ENCODE measurements at places on chromosomes 2 and 18. TPM values are rescaled to one million over a fixed set of nuclear protein-coding genes. Genes with fewer than 3 reads are reported as not detected.

The GDF7 gene
- total RNA-seq = not detected

The LONRF2 gene
- 0.10 TPM for total RNA-seq

The CSRNP3 gene
- 0.27 TPM for total RNA-seq

The EMILIN1 gene
- total RNA-seq = 0.17 TPM

The DQX1 gene
- not detected for total RNA-seq

The RPRM gene
- 0.34 TPM for total RNA-seq

The ACMSD gene
- total RNA-seq = not detected

The TBR1 gene
- not detected for total RNA-seq

The CD207 gene
- not detected for total RNA-seq

The RTN4 gene
- 249 TPM for total RNA-seq

The PCARE gene
- not detected for total RNA-seq

The ID2 gene
- 167 TPM for total RNA-seq

The AGXT gene
- total RNA-seq = not detected

GRCh38 chr18:42549596-42549995 is 565.9 kb downstream of the RIT2 start:
- peak; percentile 9 for DNase-seq

- DNase-seq = peak; percentile 85
Measured at GRCh38 chr2:201254081-201254730, 6.1 kb upstream of the CASP8 start.

DNA sequence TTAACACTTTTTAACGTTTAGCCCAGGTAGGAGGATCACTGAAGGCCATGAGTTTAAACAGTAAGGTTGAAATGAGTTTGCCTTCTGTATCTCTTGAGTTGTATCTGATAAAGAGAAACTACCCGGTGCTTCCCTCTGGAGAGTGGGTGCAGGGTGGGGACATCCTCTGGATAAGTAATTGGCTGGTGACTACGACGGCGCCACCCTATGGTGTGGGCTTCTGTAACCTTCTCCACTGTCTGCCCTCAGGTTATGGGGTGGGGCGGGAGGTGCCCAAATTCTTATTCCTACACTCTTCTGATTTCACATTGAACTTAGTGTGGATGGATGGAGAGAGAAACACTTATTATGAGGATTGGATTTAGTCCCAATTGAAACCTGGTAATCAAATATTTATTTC is 68.8 kb downstream of the LDLRAD4 start:
- DNase-seq = no peak

- no peak for DNase-seq
Measured at GRCh38 chr2:95539836-95540235, 52.0 kb upstream of the TRIM43 start.

GRCh38 chr2:138018866-138019688 is 54.8 kb downstream of the HNMT start:
- DNase-seq = no peak

DNA sequence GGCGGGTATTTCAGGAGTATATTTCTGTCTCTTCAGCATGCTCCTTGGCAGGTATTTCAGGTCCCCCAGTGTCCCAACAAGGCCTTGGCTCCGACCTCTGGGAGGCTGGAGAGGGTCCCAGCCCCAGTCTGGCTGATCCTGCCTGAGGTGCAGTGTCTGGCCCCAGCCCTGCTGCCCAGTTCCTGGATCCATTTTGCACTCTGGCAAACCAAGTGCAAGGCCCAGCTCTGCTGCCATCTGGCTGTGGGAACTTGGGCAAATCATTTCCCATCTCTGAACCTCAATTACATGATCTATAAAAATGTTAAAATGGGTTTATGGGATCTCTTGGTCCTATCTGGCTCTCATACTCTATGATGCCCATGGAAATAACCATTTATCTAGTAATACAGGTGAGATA is 63.6 kb downstream of the ZBTB7C start:
- DNase-seq = peak; percentile 20

- DNase-seq = no peak
Measured at GRCh38 chr2:39159283-39159682, 38.4 kb upstream of the SOS1 start.

DNA sequence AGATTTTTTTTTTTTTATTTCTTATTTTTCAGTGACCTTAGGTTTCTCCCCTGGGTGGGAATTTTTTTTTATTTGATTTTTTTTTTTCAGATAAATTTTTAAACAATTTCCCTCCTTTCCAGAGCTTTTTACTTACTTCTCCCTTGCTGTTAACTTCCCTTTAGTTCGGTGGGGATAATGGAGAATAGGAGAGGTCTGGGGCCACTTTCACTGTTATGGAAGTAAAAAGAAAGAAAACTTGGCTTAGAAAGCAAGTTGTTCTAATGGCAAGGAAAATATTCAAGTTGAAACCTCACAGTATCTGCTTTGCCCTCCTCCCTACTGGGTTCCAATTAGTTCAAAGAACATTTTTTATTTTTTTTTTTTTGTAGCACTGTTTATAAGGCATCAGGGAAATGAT is 537.1 kb upstream of the NXPH2 start:
- DNase-seq = no peak

GRCh38 chr2:238064376-238064775 is 3.6 kb downstream of the SCLY start:
- no peak for DNase-seq

GRCh38 chr18:64330161-64330560 is 181.3 kb upstream of the LINC00305 start:
- DNase-seq = no peak

DNA sequence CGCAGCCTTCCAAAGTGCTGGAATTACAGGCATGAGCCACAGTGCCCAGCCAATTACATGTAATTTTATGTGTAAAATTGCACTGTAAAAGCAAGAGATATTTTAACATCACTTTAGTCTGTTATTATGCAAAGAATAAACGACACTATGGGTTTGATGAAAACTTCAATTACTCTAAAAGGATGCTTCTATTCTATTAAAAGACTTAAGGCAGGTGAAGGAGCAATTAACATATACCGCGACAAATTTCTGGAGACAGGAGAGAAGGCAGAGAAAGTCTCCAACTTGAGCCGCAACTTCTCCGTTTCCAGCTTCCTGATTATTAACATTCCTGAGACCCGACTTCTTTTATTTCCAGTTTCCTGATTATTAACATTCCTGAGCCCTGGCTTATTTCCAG is 53.7 kb downstream of the FAM210A start:
- no peak for DNase-seq

GRCh38 chr2:85032621-85033020 is 61.7 kb downstream of the KCMF1 start:
- DNase-seq = peak; percentile 59

DNA sequence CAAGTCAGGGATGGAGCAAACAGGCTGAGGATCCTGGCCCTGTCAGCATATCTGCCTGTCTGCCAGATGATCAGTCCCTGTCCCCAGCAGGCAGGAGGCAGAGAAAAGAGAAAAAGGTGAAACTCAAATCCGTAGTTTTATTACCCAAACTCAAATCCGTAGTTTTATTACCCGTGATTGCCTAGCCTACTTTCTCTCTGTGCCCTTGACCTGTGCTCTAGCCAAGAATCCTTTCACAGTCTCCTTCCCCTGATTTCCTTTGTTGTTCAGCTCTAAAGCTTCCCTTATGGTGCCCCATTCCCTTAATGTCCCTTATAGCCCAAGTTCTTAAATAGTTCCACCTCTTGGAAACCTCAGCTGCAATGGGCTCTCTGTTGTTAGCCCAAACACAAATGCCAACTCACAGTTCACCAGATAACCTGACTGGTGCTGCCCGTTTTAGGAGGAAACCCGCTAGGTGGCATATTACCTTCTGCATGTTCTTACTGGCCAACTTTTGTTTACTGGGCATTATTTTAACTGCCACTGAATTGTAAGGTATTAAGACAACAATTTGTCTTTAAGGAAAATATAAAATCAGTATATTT is 125.7 kb upstream of the FZD5 start:
- DNase-seq = no peak

DNA sequence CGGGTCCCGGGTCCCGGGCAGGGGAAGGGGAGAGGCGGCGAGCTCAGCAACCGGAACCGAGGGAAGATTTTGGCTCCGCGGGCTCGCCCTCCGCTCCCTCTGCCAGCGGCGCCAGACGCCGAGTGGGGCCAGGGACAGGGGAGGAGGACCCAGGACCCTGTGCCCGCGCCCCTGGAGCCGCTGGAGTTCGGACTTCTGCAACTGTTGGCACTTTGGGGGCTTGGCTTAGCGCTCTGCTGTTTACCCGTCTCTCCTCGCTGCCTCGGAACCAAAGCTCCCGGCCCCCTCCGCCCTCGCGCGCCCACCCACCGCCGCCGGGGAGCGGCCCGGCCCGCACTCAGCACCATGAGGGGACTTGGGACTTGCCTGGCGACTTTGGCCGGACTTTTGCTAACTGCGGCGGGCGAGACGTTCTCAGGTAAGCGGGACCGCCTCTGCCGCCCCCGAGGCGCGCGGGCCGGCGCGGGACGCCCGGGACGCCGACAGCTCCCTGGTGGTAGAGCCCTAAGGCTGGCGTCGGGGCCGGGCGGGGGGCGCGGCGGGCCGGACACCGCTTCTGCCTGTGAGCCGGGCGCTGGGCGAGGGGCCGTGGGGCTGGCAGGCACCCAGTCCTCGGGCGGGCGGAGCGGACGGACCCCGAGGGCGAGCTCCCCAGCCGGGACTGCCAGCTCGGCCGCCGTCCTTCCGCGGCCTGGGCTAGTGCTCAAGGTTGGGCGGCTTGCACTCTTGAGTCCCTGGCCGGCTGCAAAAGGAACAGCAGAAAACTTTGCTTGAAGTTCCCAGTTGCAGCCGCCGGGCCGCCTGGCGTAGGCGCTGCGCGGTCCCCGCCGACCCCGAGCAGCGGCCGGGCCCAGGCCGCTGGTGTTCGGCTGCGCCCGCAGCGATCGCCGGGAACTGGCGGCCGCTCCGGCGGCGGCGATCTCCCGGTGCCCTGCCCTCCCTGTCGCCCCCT is 634 bp downstream of the PTPRM start:
- no peak for DNase-seq

GRCh38 chr2:127041259-127041970 is 65.5 kb downstream of the BIN1 start:
- no peak for DNase-seq

DNA sequence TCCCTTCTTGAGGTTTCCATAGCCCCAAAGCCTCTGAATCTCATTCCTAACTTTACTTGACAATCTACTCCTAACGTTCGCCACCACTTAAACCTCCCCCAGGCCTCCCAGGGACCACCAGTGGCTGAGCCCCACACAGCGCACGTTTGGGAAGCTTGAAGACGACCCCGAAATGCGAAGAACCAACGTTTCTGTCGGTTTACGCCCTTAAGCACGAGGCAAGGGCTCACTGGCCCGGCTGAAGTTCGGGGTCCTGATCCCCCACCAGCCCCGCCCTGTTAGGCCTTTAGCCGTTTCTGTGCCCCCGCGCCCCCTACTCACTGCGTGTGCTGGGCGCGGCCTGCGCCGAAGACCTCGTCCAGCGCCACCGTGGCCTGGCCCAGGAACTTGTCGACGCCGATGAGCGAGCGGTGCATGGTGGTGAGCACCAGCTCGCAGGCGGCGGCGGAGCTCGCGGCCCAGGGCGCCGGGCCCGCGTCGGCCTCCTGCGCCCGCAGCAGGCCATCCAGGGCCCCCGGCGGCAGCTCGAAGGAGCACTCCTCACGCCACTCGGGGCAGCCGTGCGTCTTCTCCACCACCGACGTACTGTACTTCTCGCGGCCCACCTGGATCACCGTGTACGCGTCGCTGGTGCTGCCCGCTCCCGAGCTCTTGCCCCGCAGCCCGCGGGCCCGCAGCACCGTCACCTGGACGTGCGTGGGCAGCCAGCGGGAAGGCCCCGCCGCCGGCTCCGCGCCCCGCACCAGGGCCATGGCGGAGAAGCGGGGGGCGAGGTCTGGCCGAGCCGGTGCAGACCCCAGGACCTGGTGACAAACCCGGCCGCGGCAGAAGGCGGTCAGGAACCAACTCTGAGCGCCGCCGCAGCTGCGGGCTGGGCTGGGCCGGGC is 479 bp downstream of the RAB11FIP5 start:
- peak; percentile 44 for DNase-seq

DNA sequence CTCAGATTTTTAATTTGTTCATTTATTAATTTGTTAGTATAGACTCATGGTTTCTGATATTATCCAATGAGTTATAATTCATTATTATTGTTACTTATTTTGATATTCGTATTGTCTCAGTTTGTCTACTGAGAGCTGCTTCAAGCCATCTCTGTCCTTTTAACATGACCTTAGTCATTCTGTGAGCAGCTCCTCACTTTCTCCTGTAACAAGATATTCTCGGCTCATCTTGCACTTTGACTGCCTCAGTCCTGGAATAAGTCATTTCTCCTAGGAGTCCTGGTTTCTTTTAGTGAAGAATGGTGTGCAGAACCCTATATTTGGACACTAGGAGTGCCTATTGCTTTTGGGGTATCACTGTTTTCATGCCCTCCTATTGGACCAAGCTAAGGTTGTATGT is 13.2 kb downstream of the ASB1 start:
- no peak for DNase-seq

GRCh38 chr18:28466204-28466603 is 289.3 kb upstream of the CDH2 start:
- DNase-seq = no peak

GRCh38 chr18:36471393-36471792 is 173.9 kb downstream of the FHOD3 start:
- no peak for DNase-seq

GRCh38 chr2:169771612-169772011 is 27.1 kb upstream of the SSB start:
- DNase-seq = peak; percentile 6

- DNase-seq = no peak
Measured at GRCh38 chr2:171718720-171719119, 31.5 kb downstream of the DYNC1I2 start.

GRCh38 chr2:80461505-80462197 is 157.1 kb upstream of the LRRTM1 start:
- peak; percentile 4 for DNase-seq

DNA sequence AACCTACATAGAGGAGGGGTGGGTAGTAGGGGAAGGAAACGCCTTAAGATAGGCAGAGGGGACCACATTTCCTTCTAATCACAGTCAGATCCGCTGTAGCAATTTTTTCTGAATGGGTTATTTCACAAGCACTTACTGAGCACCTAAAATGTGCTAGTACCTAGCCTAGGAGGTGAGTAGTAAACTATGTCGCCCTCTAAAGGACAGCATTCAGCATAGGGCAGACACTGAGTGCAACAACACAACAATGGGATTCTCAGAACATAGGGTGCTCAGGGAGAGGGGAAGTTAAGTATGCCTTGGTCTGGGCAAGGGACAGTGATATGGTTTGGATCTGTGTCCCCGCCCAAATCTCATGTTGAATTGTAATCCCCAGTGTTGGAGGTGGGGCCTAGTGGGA is 166.1 kb upstream of the RAB6C start:
- no peak for DNase-seq
